ENCODE measurements at places on chromosomes 7 and 10.
A peak's percentile ranks its signal among the peaks of the same experiment; 100 is the strongest.

GRCh38 chr7:50184271-50184990 lies 91.4 kb upstream of the ZPBP start:
- no peak for DNase-seq

- no peak for DNase-seq
These were observed 697.5 kb downstream of the INHBA start for GRCh38 chr7:41005374-41005901.

DNA sequence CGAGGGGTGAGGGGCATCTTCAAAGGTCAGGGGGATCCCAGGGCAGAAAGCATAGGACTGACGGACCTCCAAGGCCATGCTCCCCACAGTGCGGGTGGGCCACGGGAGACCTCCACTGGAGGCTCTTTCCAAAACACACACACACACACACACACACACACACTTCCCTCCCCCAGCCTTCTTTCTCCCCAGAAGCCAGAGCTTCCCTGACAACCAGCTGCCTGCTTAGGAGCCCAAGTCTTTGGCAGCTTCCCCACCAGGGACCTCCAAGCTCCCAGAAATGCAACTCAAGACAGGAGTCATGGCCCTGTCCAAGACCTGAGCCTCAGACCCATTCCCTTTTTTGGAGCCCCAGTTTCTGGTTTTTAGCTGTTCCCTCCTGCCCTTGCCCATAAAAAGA lies 710 bp upstream of the C10orf105 start:
- no peak for DNase-seq

DNA sequence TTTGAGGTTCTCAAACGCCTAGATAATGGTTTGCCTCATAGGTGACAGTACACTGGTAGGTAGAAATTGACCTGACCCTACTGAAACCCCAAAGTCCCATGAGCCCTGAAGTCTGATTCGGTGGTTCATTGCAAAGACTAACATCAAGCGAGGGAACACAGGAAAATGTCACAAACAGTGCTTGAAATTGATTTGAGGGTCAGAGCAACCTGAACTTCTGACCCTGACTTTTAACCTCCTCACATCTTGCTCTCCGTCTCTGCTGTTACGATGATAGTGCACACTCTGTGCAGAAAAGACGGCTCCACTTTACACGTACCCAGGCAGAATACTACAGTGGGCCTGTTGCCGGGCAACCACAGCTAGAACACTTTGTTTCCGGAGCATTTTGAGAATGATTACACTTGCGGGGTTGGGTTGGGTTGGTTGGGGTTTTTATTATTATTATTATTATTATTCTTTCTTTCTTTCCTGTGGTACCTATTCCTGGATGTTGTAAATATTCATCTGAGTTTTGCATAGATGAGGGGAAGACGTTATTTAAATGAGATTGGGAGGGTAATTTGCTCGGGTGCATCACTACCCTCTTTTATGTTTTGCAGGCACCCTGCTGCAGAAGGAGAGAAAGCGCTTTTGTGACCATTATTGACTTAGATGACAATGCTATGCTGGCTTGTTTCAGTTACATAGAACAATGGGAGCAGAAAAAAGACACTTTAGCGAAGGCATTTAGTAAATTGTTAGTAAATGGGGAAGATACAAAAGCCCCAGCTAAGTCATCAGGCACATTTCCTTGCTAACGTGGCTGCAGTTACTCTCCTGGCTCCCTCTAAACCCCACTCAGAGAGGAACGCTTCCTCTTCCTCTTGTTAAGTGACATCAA lies 438.1 kb upstream of the NRP1 start:
- peak; percentile 24 for DNase-seq

DNA sequence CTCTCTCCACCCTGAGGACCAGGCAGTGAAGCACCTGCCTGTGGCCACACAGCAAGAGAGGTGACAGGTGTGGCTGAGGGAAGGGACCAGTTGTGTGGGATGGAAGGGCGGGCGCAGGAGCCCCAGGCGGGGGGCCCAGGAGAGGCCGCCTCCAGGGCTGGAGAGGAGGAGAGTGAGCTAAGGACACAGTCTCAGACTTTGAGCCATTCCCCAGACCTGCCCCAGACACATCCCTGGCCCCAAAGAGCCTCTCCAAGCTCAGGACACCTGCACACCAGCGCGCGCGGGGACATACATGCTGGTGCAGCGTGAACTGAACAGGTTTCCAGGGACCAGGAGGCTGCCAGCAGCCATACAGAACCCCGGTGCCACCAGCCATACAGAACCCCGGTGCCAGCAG lies 237.3 kb downstream of the MAD1L1 start:
- DNase-seq, result no peak

DNA sequence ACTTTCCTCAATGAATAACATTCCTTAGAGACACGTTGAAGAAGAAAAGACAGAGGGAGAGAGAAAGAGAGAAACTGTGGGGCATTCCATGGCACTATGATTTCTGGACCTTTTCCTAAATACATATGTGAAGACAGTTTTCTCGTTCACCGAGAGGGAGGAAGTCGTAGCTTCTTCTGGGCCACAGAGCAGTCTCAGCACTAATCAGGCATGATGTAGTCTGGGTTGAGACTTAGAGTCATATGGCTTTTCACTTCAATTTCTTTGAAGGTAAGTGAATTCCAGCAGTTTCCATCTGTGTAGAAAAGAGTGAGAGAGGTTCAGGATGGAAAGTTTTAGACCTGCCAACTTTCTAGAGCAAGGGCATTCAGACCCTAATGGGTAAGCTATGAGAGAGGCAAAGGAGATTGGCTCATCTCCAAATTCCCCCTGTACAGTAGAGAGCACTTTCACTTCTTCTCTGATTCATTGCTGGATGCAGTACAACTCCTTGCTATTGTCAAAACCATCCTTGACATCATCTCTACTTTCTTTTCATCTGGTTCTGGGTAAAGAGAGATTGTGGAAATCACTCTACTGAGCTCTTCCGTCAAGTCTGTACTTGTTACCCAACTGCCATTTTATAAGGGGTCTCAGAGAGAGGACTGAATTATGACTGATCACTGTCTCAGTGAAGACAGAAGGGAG lies 31.5 kb upstream of the OR9A4 start:
- DNase-seq, result peak; percentile 38

DNA sequence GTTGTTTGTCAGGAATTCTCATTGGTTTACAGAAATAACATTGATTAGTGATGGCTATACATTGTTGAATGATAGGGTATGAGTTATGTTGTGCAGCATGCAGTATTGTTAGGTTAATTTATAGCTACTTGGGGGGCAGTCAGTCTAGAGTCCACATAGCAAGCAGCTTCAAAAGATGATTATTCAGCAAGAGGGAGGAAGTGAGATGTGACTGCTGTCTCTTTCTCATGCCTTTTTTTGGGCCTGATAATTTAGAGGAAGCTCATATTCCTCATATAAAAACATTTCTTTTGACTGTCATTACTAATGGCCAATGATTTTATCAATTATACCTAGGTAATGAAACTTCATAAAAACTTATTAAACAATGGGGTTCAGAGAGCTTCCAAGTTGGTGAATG lies 3.4 kb upstream of the TBRG4 start:
- no peak for DNase-seq

DNA sequence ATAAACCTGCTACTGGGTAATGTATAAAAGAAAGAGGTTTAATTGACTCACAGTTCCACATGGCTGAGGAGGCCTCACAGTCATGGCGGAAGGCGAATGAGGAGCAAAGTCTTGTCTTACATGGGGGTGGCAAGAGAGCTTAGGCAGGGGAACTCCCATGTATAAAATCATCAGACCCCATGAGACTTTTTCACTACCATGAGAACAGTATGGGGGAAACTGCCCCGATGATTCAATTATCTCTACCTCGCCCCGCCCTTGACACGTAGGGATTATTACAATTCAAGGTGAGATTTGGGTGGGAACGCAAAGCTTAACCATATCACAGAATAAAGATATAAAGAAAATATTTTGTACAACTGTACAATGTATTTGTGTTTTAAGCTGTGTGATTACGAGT lies 39.4 kb upstream of the PLCE1 start:
- no peak for DNase-seq

- DNase-seq, result peak; percentile 18
These were observed 6.2 kb upstream of the IFIT2 start for GRCh38 chr10:89295597-89295996.

DNA sequence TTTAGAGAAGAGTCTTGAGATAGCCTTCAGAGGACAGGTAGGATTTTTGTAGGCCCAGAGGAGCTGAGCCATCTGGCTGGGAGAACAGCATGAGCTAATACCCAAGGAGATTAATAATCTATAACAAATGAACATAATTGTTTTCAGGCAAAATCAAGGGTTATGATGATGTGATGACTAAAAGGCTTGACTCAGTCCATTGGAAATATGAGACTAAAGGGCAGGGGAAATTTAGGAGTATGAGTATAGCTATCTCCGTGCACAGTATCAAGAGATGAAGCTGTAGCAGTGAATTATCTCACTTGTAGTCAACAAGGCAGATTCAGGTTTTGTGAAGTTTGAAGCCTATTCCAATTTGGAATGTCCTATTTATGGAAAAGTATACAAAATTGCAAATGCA lies 40.1 kb downstream of the CSTF2T start:
- no peak for DNase-seq

GRCh38 chr7:27885652-27886051 lies 145.7 kb downstream of the TAX1BP1 start:
- no peak for DNase-seq

- DNase-seq, result no peak
These were observed 197.8 kb upstream of the TCF7L2 start for GRCh38 chr10:112752288-112752687.

DNA sequence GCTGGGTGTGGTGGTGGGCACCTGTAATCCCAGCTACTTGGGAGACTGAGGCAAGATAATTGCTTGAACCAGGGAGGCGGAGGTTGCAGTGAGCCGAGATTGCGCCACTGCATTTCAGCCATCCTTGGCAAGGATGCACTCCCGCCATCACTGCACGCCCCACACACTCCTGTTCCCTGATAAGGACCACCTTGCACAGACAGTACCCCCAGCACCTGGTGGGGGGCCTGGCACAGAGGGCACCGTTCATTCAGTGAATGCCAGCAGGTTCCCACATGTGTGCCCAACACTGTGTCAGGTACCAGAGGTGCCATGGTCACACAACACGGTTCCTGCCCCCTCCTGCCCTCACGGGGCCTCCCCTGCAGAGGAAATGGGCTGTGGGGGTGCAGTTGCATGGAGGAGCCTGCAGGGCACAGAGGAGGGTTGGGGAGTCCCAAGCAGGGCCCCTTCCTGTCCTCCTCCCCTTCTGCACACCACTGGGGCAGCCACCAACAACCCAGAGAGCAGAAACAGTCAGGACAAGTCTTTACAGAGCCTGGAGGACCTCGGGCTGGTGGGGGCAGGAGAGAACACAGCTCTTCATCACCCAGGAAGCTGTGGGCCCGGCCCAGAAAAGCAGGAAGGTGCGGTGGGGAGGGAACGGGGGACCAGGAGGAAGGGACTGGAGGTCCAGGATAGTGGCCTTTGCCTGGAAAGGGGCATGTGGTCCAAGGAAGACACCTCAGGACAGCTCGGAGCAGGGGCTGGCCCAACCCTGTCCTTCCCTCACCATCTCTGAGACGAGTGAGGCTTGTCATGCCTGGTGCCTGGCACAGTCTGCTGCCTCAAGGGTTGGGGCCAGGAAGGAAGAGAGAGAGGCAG lies 7.1 kb downstream of the CRYGN start:
- peak; percentile 71 for DNase-seq

DNA sequence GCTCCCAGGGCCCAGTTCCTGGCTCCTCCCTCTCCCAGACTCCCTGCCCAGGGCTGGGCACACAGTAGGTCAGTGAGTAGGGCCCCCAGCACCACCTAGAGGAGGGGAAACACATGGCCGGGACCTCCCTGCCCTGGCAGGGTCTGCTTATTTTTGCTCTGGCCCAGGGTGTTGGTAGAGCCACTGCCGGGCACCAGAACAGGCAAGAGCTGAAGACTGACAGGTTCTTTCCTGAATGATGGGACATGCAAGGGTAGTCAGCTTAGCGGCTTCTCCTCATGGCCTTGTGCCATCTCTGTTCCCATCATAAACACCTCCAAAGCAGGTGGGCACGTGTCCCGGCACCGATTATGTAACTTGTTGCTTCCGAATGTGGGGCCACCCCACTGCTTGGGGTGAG lies 86.5 kb downstream of the NEURL1 start:
- DNase-seq, result no peak

DNA sequence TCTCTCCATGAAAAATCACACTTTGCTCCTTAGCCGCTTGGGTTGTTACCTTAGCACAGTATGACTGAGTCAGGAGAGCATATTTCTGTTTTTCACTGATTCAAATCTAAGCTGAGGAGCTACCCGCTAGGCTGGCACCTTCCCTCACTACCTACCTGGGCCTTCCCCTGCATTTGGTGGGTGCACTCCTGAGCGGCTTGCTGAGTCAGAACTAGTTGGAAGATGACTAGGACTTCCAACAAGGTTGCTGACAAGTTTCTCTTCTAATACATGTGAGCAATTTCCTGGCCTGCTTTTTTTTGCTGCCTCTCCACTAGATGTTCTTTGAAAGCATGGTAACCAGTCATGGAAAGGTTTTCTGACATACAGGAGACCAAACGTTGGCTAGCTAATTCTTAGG lies 43.8 kb upstream of the SEC61G start:
- DNase-seq, result peak; percentile 44

DNA sequence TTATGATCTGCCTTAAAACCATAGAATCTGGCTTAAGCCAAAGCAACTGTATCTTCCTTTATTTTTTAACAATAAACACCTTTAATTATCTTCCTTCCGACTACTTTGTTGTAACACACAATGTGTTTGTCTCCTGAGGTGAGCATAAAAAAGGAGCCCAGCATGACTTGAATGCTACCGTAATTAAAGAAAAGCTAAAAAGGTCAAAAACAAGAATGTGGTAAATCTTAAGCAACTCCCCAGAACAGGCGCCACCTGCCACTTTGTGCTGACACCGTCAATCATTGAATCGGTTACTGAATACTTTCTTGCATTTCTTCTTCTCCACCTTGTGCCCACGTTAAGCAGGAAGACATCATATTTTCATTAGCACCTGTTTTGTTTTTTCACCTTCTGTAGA lies 569.9 kb upstream of the C7orf33 start:
- no peak for DNase-seq

All from GM12865 (cell line).